ENCODE measurements at places on chromosomes 13 and 19.

DNA sequence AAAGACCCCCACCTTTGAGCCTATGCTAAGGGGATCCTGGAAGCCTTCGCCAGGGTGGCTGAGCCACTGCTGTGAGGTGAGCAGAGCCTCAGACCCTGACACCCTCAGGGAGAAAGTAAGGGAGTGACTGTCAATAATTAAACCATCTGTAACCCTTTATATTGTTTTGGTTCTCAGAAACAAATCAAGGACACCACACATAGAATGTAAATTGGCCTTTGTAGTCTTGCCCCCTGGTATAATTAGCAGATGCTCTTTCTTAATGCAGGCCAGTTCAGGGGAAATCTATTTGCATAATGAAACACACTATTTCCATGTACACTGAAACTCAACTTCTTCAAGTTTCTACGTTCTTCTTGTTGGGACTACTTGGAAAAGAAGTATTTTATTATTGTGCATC lies 127.7 kb upstream of the EDNRB start:
- no peak overlapping the region for H3K4me3 ChIP-seq
- H3K4me1 ChIP-seq = no peaks in the 10 kb centered on the region
- H3K27me3 ChIP-seq = no peaks in the 10 kb centered on the region
- no peak overlapping the region for H3K27ac ChIP-seq
- no peak for DNase-seq

DNA sequence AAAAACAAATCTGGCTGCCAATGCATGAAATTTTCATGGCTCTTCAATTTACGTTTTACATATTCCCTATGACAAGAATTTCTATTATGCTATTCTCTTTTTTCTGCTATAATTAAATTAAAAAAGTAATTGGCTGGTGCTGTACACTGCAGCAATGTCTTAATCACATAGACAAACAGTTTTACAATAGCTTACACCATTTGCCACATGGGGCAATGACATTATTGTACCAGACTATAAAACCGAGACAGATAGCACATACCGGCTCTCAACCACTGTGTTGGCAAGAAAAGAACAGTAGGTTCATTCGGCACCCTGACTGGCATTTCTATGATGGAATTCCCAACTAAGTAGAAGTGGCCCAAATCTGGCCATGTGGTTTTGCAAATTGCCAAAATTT lies 67.7 kb downstream of the DACH1 start:
- no peaks in the 10 kb centered on the region for H3K4me1 ChIP-seq
- no peaks in the 10 kb centered on the region for H3K36me3 ChIP-seq
- DNase-seq = no peak
- no peak overlapping the region for H3K4me3 ChIP-seq

DNA sequence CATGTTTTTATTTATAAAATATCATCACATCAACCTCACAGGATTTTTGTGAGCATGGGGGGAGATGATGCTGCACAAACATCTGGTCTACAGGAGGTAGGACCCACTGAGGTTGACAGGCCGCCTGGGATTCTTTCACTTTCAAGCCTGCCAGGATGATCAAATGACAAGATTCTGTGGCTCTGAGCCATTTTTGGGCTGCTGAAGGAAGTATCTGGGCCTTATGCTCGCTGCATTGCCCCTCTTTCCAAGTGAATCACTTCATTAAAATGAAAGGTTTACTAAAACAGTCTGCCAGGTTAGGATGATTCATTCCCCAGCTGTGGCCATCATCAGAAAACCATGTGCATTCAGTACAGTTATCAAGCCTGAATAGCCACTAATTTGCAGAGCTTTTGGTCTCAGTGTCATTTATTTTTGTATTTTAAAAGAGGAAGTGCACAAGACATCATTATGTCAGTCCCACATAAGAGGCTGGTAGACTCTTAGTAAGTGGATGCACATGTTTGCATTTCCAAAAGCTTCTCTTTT lies 34.4 kb downstream of the STARD13 start:
- H3K27ac ChIP-seq = no peak overlapping the region
- 0 out of 2 replicates have a peak, but pooled peaks cover 1% of the 10 kb centered on the region for H3K4me1 ChIP-seq
- DNase-seq = no peak
- no peak overlapping the region for H3K4me3 ChIP-seq

DNA sequence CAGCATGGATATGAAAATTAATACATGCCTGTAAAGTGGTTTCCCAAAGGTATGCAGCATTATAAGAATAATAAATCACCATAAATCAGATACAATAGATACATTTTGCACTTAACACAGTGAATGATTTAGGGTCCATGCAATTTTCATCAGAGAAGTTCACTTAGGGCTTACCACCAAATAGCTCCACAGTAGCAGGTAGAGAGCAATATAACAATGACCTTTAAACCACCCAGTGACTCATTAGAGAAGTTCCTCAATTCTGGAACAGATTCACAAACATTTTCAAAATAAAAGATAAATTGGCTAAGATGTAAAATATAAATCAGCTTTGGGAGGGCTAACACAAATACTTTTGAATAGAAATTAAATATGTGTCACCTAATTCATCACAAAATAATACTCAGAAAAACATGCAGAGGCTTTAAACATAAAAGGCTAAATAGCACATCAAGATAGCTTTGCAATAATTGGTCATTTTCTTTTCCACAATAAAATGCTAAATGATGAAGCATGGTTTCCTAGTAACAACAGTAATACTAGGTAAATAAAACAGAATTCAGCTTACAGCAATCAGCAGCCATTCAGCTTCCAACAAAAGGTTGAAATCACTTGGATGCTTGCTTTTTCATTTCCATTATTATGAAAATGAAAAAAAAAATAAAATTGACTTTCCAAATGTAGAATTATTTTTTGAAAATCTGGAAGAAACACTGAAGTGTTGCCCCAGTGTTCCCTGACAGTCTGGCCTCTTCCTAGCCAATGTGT lies 84.3 kb upstream of the NBEA start:
- DNase-seq = no peak
- H3K4me3 ChIP-seq = no peak overlapping the region
- H3K36me3 ChIP-seq = no peaks in the 10 kb centered on the region
- H3K27ac ChIP-seq = no peak overlapping the region
- no peaks in the 10 kb centered on the region for H3K4me1 ChIP-seq
- H3K27me3 ChIP-seq = no peaks in the 10 kb centered on the region

DNA sequence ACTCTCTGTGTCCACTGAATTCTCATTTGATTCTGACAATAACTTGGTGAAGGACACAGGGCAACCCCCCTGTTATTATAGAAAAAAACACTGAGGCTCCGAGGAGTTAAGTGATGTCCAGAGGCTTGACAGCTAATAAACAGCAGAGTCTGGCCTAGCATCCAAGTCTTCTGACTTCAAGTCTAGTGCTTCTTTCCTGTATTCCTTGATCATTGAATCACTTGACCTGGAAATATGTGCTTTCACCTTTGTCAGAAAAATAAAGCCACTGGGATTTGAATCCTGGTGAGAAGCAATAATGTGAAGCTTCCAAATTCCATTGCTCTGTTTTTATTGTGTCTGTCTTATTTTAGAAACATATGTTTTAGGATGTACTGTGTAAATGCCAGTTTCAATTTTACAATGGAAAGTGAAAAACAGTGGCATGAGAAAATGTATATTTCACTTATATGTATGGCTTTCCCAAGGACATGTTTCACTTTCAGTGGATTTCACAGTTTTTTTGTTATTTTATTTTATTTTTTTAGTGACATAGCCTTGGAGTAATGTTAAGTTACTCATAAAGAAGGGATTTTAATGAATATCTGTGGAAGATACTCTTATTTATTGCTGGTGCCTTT lies 190.2 kb downstream of the GPC6 start:
- H3K36me3 ChIP-seq = no peaks in the 10 kb centered on the region
- no peaks in the 10 kb centered on the region for H3K4me1 ChIP-seq
- H3K27me3 ChIP-seq = no peaks in the 10 kb centered on the region
- no peak for DNase-seq
- H3K27ac ChIP-seq = no peak overlapping the region

DNA sequence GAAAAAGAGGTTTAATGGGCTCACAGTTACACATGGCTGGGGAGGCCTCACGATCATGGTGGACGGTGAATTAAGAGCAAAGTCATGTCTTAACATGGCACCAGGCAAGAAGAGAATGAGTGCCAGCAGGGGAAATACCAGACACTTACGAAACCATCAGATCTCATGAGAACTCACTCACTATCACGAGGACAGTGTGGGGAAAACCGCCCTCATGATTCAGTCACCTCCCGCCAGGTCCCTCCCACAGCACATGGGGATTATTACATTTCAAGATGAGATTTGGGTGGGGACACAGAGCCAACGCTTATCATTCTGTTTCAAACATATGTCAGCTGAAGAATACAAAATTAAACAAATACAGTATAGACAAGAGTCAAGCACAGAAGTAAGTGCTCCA lies 165.1 kb downstream of the PCCA start:
- H3K27me3 ChIP-seq = no peaks in the 10 kb centered on the region
- H3K4me1 ChIP-seq = no peaks in the 10 kb centered on the region
- H3K4me3 ChIP-seq = no peak overlapping the region
- no peak for DNase-seq
- H3K36me3 ChIP-seq = no peaks in the 10 kb centered on the region

Data from H1 (cell line).